Skin of body (tissue), 3 donors: ENCODE measurements at places on chromosomes 2 and 18.

DNA sequence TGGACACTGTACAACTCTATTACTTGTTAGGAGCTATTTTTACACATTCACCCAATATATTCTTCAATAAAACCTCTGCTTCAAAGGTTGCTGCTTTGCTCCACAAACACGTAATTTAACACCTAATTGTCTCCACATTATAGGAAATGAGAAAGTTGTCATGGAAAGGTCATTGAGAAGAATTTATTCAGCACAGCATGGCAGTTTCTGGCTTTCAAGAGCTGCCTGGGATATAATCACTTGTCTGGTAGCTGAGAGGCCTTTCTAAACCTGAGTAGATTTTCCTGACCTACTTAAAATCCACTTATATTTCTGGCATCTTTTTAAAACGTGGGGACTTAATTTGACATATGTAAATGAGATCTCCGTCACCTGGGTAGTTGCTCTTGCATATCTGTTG lies 216.1 kb downstream of the ZNF804A start:
- DNase-seq = no peak

DNA sequence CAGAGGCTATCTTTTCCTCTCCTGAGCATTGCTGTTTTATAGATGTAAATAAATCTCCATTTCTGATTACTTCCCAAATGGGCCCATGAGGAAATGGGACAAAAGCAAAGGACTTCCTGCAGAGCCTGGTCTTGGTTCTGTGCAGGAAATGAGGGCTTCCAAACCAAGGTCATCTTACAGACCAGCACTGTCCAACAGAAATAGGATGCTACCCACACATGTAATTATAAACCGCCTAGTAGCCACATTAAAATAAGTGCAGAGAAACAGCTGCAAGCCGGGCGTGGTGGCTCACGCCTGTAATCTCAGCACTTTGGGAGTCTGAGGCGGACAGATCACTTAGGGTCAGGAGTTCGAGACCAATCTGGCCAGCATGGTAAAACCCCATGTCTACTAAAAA lies 6.2 kb downstream of the TTL start:
- DNase-seq = no peak

DNA sequence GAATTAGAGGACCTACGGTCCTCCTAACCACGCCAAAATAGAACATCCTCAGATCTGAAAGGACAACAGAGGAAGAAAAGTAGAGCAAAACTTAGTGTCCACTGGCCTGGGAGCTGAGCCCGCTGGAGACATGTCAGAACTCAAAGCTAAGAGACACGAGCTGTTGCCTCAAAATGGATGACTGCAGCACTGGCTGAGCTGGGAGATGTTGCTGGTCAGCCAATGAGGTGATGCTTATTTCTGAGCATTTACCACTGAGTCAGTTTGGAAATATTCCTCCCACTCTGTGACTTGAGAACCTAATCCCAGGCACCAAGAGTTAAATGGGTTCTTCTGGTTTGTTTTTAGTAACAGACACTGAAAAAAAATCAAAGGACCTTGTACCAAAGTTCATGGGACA lies 32.6 kb downstream of the FBXO15 start:
- no peak for DNase-seq

- no peak for DNase-seq
Observed at GRCh38 chr18:61957801-61958516, 65.2 kb upstream of the RNF152 start.

DNA sequence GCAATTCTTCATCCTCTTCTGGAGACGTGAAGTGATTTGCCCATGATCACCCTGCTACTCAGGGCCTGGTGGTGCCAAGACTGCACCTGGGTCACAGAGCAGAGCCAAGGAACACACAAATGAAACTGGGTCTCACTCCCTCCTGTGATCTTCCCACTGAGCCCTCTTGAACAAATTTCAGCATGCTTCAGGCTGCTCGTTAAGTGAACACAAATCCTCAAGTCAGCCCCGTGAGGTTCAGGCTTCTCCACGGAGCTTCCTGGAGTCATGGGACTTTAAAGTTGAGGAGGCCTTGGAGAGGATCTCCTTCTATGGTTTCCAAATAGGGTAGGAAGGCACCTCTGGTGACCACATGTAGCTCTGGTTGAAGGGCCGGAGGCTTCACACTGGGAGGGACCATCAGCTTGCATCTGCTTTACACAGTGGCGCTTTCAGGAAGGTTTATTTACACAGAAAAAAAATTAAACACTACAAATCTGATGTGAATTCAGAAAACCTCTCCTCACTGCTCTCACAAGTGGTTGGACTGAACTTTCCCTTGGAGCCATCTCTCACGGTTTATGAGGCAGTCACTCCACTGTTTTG lies 255.4 kb downstream of the LOXHD1 start:
- no peak for DNase-seq

DNA sequence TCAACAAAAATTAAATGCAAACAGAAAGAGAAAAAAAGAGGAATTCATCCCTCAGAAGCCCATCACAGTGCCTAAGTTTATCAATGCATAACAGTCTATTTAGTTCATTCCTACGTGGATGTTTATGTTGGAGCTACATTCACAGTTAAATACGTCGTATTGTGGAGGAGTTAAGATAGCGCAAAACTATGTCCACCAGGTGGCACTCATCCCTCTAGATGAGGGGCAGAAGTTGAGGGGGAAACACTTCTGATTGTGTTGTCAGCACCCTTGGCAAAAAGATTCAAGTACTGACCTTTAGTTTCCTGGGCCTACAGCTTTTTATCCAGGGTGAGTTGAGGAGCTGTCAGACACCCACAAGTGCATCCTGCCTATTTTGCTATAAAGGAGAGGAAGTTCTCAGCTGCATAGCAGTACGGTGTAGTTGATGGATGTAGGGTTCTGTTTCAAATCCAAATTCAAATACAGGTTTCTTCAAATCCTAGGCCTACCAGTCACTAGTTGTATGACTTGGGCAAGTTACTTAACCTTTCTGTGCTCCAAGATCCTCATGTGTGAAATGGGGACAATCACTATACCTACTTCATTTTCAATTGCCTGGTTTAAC lies 26.8 kb upstream of the MYO1B start:
- peak; percentile 37 for DNase-seq

DNA sequence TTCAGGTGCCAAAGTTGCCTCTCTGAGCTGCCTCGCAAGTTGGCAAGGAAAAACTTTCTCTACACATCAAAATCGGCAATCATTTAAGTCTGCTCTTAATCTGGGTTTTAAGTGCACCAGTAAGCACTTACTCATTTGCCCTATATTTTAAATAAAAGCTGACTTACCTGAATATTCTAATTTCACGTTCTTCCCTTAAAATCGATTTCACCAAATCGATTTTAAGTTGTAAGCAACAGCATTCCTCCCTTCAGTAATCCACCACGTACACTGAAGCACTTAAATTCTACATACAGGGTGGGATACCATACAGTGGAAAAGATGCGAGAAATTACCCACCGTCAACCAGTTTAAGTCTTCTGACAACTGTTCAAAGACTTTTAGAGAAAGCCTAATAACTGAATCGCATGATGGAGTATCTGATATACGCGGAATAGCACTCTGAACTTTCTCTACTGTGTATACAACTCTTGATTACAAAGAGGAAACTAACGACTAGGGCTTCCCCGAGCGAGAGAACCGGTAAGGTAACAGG lies 1.6 kb downstream of the PPP3R1 start:
- no peak for DNase-seq

DNA sequence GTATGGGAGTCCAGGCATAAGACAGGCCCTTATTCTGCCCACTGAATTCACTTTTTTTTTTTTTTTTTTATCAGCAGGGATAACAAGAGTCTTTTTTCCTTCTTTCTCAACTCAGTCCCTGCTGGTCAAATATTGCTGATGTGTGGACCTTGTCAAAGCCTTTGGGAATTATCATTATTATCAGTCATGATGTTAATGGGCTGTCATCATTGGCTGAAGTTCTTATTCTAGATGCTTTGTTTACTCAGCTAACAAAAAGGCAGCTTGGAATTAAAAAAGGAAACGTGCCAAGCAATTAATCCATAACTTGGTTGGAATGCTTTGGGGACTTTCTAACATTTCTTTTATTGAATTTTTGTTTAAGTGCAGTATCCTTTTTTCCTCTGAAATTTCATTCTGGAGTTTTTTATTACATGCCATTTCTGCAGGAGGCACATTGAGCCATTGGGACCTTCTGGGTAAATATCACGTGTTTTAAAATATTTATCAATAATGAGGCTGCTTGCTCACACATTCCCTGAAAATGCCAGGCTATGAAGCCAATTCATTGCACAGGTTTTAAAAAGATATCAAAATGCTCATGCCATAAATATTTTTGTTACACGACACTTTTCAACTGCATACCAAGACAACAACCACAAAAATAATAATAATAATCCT lies 246.3 kb downstream of the TXNL1 start:
- DNase-seq = peak; percentile 8

- no peak for DNase-seq
Observed at GRCh38 chr18:23249348-23249747, 114.1 kb downstream of the CABLES1 start.

DNA sequence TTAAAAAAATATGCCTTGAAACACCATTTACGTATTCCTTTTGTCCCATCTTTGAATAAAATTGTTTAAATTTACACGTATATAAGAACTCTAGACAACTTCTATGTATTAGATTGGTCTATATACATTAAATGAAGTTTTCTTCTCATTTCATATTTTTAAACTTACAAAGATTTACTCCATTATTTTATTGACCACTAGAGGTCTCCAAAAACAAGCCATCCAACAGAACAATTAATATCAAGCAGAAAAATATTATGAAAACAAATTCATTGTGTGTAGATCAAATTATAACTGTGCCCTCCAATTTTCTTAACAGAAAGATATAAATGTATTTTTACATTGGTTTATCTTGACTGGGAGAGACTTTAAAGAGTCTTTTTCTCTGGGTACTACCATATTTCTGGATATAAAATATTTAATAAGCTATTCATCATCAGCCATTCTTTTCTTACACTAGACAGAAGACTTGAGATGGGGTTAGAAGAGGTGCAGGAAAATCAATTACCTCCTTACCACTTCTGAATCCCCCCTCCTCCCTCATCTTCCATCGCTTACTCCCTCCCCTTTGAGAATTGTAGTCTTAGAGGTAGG lies 66.5 kb downstream of the DPP4 start:
- DNase-seq = no peak

- DNase-seq = no peak
Observed at GRCh38 chr2:145750144-145750543, 1230.2 kb upstream of the ZEB2 start.

GRCh38 chr2:190646780-190647522 lies 1.9 kb upstream of the NAB1 start:
- DNase-seq = no peak

DNA sequence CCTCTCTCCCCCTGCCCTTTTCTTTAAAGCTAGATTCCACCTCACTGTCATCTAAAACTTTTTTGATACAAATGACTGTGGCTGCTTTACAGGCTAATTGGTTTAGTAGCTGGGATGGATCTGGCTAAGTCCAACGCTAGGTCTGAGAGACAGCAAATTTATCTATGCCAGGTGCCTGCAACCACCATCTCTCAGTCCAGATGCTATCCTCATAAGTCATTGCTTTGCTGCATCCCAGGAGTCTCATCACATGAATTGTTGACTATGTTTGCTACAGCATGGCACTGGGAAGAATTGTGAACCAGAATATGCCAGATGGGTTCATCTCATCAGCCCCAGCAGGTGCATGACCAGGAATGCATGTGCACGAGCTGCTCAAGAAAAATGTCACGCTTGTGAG lies 100.0 kb upstream of the PID1 start:
- no peak for DNase-seq

GRCh38 chr2:20481798-20482405 lies 35.0 kb downstream of the RHOB start:
- no peak for DNase-seq

GRCh38 chr2:59389240-59389639 lies 1148.1 kb upstream of the FANCL start:
- DNase-seq = no peak

DNA sequence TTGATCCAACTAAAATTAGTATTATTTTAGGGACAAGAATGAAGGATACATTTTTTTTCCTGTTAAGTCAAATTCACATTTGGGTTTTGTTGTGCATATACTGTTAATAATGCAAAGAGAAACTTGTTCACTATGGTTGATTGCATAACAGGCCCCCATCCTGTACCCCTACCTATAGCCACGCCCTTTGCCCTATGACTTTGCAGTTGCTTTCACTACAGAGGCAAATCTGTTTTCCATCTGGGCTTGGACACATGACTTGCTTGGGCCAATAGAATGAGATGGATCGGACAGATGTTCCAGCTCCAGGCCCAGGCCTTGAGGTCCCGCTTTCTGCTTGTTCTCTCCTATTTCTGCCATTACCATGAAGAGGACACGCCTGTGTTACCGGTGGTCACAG lies 278.5 kb upstream of the HNRNPA3 start:
- DNase-seq = no peak

DNA sequence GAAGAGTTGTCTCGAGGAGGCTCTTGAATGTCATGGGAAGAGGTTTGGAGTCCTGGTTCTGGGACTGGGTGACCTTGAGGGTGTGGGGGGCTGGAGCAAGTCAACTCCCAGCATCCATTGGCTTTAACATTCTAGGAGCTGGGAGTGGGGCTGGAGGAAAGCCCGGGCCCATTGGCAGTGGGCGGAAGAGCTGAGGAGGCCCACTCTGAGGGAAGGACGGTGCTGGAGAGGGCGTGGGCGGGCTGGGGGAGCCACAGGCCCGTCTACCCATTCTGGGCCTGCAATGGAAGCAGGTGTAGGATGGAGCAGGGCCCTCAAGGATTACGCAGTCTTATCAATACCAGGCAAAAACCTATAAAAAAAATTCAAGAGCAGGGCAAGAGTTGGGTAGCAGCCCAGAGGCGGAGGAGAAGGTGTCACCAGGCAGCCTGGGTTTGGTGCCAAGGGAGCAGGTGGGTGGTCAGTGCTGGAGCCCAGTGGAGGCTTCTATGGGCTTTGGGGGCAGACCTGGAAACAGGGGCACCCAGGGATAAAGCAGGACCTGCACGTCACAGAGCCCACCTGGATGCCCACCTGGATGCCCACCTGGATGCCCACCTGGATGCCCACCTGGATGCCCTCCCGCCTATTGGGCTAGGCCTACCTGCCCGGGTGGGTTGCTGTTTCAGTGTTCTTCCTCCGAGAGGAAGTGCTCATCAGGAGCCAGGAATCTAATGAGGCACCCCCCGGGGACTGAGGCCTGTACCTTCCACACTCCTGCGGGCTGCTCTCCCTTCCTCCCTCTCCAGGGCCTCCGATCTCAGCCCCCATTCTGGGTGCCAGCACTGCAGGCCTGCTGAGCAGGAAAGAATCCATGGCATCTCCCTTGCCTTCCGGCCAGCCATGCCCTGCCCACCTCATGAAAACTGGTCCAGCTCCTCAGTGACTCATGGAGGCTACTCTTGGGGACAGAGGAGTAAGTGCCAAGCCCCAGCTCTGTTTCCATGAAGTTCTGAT lies 71.3 kb downstream of the CTIF start:
- DNase-seq = no peak

GRCh38 chr2:183284606-183285005 lies 160.4 kb downstream of the NUP35 start:
- no peak for DNase-seq
